COR-L47 (cell line): ENCODE measurements at places on chromosomes 7 and 10.

DNA sequence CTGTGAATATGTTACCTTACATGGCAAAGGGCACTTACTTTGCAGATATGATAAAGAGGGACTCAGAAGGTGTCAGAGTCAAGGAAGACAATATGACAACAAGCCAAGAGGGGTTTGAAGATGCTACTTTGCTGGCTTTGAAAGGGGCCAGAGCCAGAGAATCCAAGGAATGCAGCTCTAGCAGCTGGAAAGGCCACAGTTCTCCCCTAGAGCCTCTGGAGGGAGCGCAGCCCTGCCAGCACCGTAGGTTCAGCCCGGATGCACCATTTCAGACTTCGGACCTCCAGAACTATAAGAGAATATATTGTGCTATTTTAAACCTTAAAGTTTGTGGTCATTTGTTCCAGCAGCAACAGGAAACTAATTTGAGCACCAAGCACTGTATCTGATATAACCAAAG, 32.9 kb upstream of the WDR11 start:
- DNase-seq = no peak

GRCh38 chr10:73253225-73253555, 746 bp upstream of the MRPS16 start:
- DNase-seq = no peak

GRCh38 chr10:30490289-30491000, 56.5 kb downstream of the MAP3K8 start:
- no peak for DNase-seq

- no peak for DNase-seq
These were observed 59.3 kb downstream of the COL28A1 start for GRCh38 chr7:7476381-7476780.

GRCh38 chr10:520402-520787, 169.1 kb downstream of the DIP2C start:
- DNase-seq = no peak

DNA sequence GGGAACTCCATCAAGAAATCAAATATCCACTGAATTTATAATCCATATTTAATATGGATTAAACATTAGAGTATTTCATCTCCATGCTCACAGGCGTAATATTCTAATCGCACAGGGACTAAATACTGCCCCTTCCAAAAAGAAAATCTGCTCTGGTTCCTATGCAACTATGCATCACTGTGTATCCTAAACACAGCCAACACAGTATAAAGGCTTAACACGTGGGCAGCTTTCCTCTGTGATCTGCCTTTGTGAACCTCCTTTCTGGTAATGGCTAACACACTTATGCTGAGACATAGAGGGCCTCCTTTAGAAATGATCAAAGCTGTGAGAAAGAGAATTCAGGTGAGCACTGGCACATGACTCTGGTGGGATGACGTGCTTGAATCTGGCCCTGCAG, 110.2 kb downstream of the RAB11FIP2 start:
- no peak for DNase-seq

DNA sequence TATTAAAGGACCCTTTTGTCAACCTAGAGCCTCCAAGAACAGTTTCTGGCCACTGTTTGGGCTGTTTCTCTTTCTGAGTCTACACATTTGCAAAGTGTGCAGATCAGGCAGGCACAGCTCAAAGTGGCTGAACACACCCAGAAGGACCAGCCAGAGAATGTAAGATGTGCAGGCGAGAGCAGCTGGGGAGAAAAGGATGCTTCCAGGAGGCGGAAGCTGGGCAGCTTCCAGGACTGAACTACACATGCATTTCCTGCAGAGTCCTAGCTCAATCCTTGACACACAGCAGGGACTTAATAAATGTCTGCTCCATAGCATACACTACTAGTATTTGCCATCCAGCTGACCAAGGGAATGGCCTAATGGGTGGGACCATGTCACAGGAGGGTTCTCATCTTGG, 70.9 kb downstream of the CTBP2 start:
- no peak for DNase-seq

DNA sequence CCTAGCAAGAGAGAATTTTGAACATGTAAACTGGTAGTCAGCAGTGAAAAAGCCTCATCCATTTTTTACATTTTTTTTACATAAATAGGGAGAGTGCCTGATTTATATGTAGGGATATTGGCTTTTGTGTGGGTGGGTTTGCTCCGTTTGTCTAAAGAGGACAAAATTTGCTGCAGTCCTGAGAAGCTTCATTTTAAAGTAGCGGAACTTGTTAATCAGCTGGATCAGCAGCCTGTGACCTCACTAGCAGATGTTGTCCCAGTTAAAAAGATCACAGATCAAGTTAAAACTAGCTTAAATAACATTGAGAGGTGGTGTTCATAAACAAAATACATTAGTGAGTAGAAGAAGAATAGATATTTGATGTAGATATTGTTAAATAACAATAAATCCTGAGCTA, 2.6 kb downstream of the ATRNL1 start:
- DNase-seq = no peak

- DNase-seq = no peak
These were observed 1570.6 kb upstream of the LRRTM3 start for GRCh38 chr10:65355141-65355680.

- no peak for DNase-seq
These were observed 31.2 kb downstream of the LDB3 start for GRCh38 chr10:86699541-86699940.

DNA sequence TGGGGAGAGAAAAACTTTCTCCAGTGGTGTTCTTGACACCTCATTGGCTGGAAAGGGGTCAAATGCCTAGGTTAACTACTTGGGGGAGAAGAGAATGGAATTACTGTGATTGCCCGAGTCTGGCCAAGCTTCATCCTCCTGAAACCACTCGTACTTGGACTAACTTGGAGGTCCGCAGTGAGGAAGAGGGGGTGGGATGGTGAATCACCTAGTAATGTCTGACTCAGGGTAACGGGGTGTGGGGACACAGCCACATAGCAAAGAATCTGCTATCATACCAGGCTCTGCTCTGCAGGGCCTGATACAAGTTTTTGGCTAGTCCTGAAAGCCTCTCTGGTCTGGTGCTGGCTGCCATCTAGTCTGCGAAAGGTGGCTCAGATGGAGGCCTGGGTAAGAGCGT, 190.9 kb downstream of the RPS24 start:
- no peak for DNase-seq

DNA sequence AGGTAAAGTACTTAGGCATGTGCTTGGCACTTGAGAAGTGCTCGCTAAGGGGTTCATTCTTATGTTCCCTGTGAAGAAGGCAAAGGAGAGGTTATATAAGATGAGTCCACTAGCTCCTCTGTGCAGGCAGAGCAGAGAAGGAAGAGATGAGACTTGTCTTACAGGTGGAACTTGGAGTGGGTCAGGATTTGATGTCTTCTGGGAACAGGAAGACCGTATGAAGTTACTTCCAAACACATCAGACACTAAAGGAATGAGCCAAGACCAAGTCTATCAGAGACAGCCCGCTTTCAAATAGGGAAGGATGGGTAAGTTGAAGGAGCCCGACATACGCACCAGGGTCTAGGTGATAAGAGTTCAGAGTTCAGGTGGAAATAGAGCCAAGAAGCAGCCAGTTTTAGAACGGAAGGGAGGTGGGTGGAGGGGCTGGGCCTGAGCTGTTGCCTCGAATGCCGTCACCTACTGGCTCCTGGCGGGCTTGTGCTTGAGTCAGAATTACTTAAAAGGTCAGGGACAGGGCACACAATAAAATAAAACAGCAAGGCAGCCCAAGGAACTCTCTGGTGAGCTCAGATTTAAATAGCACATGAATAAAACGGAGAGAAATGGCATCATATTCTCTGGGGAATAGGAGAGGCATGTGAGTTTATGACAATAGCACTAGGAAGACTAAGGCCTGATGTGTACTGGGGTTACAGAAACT, 56.1 kb upstream of the GRB10 start:
- DNase-seq = no peak

DNA sequence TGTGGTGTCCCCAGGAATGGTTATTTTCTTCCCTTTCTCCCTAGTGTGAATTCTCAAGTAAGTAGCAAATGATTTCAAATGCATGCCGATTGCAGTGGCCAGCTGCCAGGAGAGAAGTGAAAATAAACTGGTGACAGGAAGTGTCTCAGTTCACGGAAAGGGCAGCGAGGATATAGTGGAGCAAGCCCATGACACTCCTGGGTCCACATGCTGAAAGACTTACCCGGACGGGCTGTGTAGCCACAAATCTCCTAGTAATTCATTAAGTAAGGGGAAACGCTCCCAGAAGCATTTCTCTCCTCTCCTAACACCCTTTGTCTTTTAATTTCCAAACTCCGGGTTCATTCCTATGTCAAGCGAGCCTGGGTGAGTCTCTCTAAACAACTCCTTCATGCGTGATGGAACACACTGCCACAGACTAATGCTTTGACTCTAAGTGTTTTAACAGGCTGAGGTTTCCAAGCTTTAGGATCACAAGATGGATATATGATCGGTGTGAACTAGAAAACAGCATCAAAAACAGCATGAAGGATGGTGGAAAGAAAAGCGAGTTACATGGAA, 125.6 kb downstream of the CYP26A1 start:
- no peak for DNase-seq

GRCh38 chr10:67912331-67912946, 28.0 kb downstream of the SIRT1 start:
- DNase-seq = no peak

DNA sequence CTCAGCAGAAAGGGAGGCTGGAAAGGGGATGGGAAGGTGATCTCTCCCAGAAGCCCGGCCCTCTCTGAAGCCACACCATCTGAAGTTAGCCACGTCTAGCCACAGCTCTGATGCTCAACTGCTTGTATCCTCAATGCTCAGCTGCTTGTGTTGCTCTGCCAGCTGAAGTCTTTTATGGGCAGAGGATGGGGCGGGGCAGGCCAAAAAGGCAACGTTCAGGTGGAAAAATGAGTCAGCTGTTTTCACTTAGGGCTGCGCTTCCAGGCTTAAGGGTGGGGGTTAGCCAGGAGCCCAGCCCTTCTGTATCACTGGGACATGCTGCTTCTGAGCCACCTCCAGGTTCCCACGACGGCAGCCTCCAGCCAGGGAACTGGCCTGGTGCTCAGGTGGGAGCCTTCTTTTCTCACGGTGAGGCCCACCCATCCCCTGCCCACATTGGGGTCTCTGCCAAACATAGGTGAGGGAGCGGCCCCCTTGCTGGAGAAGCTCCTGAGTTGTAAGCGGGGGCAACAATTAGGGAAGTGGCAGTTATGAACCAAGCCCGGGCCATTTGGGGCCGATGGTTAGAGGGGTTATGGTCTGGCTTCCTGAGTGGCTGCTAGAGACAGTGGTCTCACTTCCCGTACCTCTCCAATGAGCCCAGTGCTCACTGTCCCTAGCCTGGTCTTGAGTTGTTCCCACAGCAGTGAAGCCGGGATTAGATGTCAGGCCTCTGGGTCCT, 44.9 kb upstream of the CNPY1 start:
- no peak for DNase-seq

- no peak for DNase-seq
These were observed 69.1 kb downstream of the ZNRF2 start for GRCh38 chr7:30353532-30353931.

DNA sequence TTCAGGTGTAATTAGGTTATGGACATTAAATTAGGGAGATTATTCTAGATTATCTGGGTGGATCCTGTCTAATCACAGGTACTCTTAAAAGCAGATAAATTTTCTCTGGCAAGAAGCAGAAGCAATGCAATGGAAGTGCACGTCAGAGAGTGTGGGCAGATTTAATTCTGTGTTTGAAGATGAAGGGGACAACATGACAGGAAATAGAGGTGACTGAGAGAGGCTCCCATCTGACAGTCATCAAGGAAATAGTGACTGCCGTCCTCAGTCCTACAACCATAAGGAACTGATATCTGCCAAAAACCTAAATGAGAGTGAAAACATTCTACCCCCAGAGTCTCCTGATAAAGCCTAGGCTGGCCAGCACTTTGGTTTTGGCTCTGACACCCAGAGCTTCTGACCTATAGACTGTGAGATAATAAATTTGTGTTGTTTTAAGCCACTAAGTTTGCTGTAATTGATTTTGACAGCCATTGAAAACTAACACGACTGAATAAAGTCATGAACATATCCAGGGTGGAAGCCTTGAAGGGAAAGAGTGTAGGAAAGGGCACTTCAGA, 30.5 kb upstream of the DDX50 start:
- DNase-seq = no peak
